ENCODE measurements at places on chromosomes 1 and 21.
A peak's percentile ranks its signal among the peaks of the same experiment; 100 is the strongest.

GRCh38 chr1:21693732-21694131 lies 24.6 kb upstream of the RAP1GAP start:
- no peak for DNase-seq
- no peak overlapping the region for H3K27ac ChIP-seq
- no peak overlapping the region for H3K4me3 ChIP-seq
- H3K36me3 ChIP-seq, result peaks cover 6% of the 10 kb centered on the region
- no peaks in the 10 kb centered on the region for H3K27me3 ChIP-seq
- H3K4me1 ChIP-seq, result no peaks in the 10 kb centered on the region

GRCh38 chr1:52919051-52919722 lies 2.4 kb downstream of the ECHDC2 start:
- H3K36me3 ChIP-seq, result no peaks in the 10 kb centered on the region
- H3K27me3 ChIP-seq, result no peaks in the 10 kb centered on the region
- H3K27ac ChIP-seq, result peak overlapping the region; percentile 39

GRCh38 chr1:17986156-17986555 lies 121.4 kb upstream of the IGSF21 start:
- H3K27me3 ChIP-seq, result no peaks in the 10 kb centered on the region
- DNase-seq, result no peak
- no peaks in the 10 kb centered on the region for H3K4me1 ChIP-seq

DNA sequence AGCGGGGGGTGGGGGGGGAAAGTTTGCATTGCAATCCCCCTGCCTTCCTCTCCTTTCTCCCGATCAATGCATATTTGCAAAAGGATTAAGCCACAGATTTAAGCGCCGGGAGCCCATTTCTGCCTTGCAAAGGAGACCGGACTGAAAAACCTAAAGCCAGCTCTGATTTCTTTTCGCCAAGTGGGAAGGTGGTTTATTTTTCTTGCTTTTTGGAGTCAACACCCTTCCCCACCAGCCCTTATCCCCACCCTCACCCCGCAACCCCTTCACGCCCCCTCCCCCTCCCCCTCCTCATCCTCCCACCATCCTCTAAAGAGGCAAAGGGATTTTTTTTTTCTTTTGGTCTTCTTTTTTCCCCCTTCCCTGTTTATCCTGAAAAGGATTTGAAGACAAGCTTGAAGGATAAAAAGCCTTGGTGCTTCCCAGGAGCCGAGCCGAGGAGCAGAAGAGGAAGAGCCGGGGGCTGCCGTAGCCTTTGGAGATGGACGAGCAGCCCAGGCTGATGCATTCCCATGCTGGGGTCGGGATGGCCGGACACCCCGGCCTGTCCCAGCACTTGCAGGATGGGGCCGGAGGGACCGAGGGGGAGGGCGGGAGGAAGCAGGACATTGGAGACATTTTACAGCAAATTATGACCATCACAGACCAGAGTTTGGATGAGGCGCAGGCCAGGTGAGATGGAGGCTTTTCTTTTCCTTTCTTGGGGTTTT lies 513 bp downstream of the PBX1 start:
- H3K4me3 ChIP-seq, result peak overlapping the region; percentile 85
- peak overlapping the region; percentile 74 for H3K27ac ChIP-seq
- no peaks in the 10 kb centered on the region for H3K27me3 ChIP-seq
- no peaks in the 10 kb centered on the region for H3K36me3 ChIP-seq
- peaks cover 16% of the 10 kb centered on the region for H3K4me1 ChIP-seq

- no peaks in the 10 kb centered on the region for H3K27me3 ChIP-seq
- no peaks in the 10 kb centered on the region for H3K36me3 ChIP-seq
- H3K4me3 ChIP-seq, result peak overlapping the region; percentile 45
- peak; percentile 54 for DNase-seq
These were observed 84.1 kb downstream of the TM2D1 start for GRCh38 chr1:61640531-61641530.

DNA sequence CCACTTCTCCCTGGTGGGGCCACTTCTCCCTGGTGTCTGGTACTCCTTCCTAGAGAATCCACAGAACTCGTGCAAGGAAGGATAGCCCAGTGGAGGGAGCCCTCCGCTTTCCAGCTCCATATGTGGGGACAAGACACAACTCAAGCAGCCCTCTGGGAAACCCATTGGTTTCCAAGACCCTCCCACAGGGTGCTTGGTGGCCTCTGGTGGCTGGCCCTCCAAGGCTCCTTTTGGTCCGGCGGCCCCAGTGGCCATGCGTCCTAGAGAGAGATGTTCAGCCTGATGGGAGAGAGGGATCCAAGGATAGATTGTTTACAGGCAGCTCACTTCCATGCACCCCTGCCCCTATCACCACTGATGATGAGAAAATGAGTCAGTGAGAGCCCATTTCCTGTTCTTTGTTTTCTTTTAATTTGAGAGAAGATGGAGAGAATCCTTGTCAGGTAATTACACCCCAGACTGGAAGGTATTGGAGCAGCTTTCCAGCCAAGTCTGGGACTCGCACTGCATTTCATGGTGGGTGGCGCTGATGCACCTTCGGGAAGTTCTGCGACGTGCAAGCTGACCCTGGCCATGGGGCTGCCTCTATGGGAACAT lies 486.2 kb upstream of the VAMP3 start:
- no peak for DNase-seq
- no peaks in the 10 kb centered on the region for H3K27me3 ChIP-seq
- H3K27ac ChIP-seq, result no peak overlapping the region
- H3K4me1 ChIP-seq, result no peaks in the 10 kb centered on the region
- H3K4me3 ChIP-seq, result no peak overlapping the region

GRCh38 chr1:21005466-21006239 lies 171.0 kb downstream of the EIF4G3 start:
- no peaks in the 10 kb centered on the region for H3K36me3 ChIP-seq
- H3K27ac ChIP-seq, result peak overlapping the region; percentile 47
- H3K4me1 ChIP-seq, result peaks cover 32% of the 10 kb centered on the region
- no peaks in the 10 kb centered on the region for H3K27me3 ChIP-seq
- no peak for DNase-seq
- H3K4me3 ChIP-seq, result no peak overlapping the region

DNA sequence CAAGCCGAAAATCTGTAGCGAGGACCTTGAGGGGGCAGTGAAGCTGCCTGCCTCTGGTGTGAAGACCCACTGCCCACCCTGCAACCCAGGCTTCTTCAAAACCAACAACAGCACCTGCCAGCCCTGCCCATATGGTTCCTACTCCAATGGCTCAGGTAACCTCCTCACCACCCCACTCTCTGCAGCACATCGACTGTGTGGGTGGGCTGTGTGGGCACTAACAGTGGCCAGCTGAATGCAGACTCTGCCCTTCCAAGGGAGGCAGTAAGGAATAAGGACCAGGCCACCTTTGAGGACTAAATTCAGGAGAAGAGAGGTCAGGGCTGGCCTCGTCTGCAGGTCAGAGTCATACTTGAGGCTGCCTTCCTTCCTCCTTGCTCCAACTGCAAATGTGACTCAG lies 25.5 kb upstream of the SARS1 start:
- no peak for DNase-seq
- H3K4me1 ChIP-seq, result no peaks in the 10 kb centered on the region
- H3K36me3 ChIP-seq, result no peaks in the 10 kb centered on the region
- no peaks in the 10 kb centered on the region for H3K27me3 ChIP-seq
